Naive thymus-derived CD8-positive, alpha-beta T cell (primary cell): ENCODE measurements at places on chromosomes 6 and 20. TPM values are rescaled to one million over a fixed set of nuclear protein-coding genes. Genes with fewer than 3 reads are reported as not detected.

The GSTA3 gene
- not detected for total RNA-seq

The MRAP2 gene
- not detected for total RNA-seq

The SLA2 gene
- total RNA-seq: 34.4 TPM

The PTK6 gene
- 0.29 TPM for total RNA-seq

The BEND6 gene
- not detected for total RNA-seq

The MEP1A gene
- not detected for total RNA-seq

The FAM209B gene
- total RNA-seq: 5.2 TPM

The DACT2 gene
- not detected for total RNA-seq

The CTCFL gene
- not detected for total RNA-seq

The BMP2 gene
- total RNA-seq: not detected

The COL21A1 gene
- total RNA-seq: not detected

The RPL10A gene
- 2,013 TPM for total RNA-seq

The KHDC1 gene
- total RNA-seq: 0.68 TPM

The PNPLA1 gene
- not detected for total RNA-seq

The SOX4 gene
- 1.7 TPM for total RNA-seq

The PI3 gene
- not detected for total RNA-seq
